Stimulated activated CD8-positive, alpha-beta memory T cell treated with anti-CD3 and anti-CD28 coated beads, Interleukin-4, amount 100 ng/mL, for 1 hour (primary cell): ENCODE measurements at places on chromosomes 4 and X.

DNA sequence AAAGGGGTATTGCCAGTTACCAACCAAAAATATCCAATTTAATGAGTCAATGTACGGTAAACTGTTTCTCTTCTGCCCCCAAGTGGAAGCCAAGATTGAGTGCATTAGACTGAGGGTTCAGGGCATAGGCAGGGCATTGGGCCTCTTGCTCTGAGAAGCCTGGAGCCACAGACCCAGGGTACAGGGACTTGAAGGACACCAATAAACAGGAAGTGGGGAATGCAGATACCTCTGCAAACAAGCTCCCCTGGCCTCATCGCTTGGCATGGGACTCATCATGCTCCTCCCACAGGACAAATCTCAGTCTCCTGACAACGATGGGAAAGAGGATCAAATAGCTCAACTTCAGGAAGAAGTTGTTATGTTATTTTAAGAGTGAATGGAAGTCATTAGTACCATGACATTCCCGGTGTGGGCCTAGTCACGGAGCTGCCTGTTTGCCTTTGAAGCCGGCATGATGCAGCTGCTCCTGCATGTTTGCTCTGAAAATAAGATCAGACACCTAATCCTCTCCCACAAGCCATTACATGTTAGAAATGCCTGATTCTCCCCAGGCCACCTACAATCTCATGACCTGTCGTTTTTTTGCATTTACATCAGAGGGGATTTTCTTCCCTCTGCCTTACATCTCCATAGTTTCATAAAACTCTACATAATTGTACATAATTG, 224.2 kb downstream of the RCHY1 start:
- DNase-seq, result no peak

GRCh38 chr4:67658302-67658701, 42.7 kb downstream of the UBA6 start:
- DNase-seq, result no peak

- no peak for DNase-seq
Observed at GRCh38 chr4:1381944-1382541, 24.2 kb downstream of the NKX1-1 start.

GRCh38 chrX:42089031-42089430, 165.7 kb upstream of the CASK start:
- DNase-seq, result no peak

DNA sequence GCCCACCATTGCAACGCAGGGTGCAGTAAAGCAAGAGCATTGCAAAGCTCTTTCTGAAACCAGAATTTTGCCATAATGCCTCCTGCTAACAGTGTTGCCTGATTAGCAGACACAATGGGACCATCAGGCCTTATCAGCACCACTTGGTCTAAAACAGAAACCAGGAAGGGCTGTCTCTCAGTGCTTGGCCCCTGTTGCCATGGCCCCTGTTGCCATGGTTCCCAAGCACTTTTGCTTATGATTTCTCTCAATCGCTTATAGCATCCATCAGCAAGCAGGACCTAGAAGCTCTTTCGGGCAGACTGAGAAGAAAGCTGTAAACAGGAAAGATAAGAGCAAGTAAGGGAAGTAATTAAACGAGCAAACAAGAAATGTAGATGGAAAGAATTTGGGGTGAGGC, 36.8 kb downstream of the RTL5 start:
- DNase-seq, result no peak
